ENCODE measurements at places on chromosomes 3 and 15.

- no peak for DNase-seq
Measured at GRCh38 chr3:139044366-139045210, at the start of gene PRR23C. TSS of gene PRR23C (minus strand) at chr3:139044892. CDS start at chr3:139044620, 272 bp downstream.

- DNase-seq = no peak
Measured at GRCh38 chr3:45460361-45460760, 72.0 kb downstream of the LARS2 start.

- no peak for DNase-seq
Measured at GRCh38 chr3:14488286-14489041, 51.7 kb downstream of the GRIP2 start.

DNA sequence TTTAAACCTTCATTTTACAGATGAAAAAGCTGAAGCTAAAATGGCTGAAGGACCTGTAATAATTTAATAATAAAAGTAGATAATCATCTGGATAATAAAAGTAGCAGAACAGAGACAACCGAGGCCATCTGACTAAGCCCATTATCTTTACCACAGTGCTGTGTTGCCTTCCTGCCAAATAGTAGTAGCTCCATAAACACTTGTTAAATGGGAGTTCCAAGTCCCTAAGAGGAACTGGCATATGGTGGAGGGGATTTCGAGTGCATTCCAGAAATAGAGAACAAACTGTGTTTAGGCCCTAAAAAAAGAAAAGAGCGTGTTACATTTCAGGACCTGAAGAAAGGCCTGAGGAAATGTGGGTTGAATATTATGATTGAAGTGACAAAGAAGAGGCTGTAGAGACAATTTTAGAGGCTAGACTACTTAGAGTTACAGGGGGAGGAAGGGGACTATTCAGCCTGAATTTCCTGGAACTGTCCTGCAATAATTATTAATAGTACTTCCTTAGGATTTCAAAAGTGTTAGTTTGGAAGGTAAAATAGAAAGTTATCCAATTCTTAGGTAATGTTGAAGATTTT, 424.3 kb downstream of the ROBO2 start:
- DNase-seq = no peak

- DNase-seq = no peak
Measured at GRCh38 chr3:67459796-67460195, 194.6 kb downstream of the SUCLG2 start.

DNA sequence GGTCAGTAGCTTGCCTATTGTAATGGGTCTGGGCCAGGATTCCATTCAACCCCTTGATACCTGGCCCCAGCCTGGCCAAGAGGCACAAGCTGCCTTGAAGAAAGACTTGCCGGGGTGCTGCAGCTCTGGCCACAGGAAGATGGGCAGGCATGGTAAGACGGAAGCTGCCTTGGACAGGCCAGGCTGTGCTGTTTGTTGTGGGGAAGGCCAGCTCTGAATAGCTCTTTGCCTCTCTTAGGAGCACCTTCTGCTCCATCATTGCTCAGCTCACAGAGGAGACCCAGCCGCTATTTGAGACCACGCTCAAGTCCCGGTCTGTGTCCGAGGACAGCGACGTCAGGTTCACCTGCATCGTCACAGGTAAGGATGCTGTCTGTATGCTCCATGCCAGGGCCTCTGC, 10.1 kb downstream of the ALPK3 start:
- DNase-seq = no peak

DNA sequence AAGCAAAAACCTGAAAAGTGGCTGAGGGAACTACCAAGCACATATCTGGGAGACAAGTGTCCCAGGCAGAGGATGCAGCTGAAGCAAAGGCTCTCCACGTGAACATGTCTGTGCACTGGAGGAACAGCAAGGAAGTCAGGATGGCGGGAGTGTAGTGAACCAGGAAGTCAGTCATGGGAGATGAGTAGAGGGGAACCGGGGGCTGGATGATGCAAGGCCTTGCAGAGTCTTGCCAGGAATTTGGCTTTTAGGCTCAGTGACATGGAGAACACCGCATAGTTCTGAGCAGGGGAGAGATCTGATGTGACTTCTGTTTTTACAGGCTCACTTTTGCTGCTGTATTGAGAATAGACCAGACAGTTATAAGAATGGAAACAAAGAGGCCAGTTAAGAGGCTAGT, 19.0 kb downstream of the C2CD4A start:
- DNase-seq = no peak

- peak; percentile 55 for DNase-seq
Measured at GRCh38 chr3:71011565-71012287, 571.8 kb downstream of the FOXP1 start.

GRCh38 chr15:79130535-79131130, 40.1 kb upstream of the RASGRF1 start:
- DNase-seq = no peak

- DNase-seq = no peak
Measured at GRCh38 chr15:76337059-76337695, 604 bp downstream of the ISL2 start.

GRCh38 chr3:189202106-189202505, 30.3 kb downstream of the TPRG1 start:
- no peak for DNase-seq

- no peak for DNase-seq
Measured at GRCh38 chr3:126320517-126321293, 36.5 kb downstream of the KLF15 start.

GRCh38 chr3:158683230-158683962, 10.9 kb upstream of the LXN start:
- DNase-seq = no peak

DNA sequence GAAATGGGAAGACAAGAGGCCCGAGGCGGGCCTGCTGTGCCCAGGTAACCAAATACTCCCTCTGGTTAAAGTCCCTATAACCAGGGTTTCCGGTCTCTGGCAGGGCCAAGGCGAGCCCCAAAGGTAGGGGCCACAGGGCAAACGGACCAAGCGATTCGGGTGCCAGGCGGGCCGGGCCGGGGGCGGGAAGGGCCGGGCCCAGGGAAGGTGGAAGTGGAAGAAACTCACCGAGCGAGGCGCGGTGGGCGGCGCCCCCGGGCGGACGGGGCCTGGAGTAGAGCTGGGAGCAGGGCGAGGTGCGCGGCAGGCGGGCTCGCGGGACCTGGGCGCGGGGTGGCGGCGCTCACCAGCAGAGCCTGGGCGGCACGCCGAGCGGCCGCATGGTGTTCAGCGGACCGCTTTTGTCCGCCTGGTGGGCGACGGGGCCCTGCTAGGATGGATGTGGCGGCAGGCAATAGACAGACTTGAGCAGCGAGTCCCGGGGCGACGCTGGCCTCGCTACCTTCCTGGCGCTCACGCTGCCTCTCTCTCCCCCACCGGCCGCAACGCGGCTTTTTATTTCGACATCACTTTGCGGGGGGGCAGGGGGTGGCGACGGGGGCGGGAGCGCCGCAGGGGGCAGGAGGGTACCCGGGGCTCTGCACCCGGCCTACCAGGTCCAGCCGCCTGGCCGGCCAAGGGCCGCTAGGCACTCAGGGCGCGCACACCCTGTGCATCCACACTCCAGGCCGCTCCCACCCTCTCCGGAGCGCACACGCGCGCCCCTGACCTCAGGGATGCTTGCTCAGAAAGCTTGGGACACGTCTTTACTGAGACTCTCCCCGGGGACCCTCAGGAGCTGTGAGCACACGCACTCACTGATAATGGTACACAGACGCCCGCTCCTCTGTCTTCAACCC, at the start of gene GATA2:
Gene GATA2 (minus strand): TSS at position 531 of the 899 bp plus-strand sequence. CDS start 6,170 bp downstream, outside the sequence.
- no peak for DNase-seq

Measured in NCI-H510A treated with DMSO at 0.1 percent for 48 hours (cell line).